ENCODE measurements at places on chromosomes 6 and 20.
A peak's percentile ranks its signal among the peaks of the same experiment; 100 is the strongest.

- DNase-seq = no peak
Observed at GRCh38 chr6:89637960-89638319, 607 bp downstream of the LYRM2 start.

- no peak for DNase-seq
Observed at GRCh38 chr6:163572612-163573011, 158.1 kb downstream of the QKI start.

- DNase-seq = no peak
Observed at GRCh38 chr20:24588047-24588635, 118.7 kb downstream of the SYNDIG1 start.

DNA sequence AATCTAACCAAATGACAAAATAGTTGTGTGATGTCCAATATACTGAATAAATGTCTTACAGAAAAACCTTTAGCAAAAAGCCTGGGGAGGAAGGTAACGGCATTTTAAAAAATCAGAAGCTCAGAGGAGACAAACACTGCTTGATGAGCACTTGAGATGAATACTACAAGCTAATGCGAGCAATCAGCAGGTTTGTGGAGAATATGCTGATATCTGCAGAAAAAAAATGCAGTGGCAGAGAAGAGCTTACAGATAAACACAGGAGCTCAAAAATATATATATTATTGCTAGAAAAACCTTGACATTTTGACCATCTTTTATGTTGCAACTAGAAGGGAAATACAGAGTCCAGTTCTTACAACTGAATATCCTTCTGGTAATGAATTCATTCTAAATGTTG is 972.7 kb downstream of the KIF16B start:
- no peak for DNase-seq

DNA sequence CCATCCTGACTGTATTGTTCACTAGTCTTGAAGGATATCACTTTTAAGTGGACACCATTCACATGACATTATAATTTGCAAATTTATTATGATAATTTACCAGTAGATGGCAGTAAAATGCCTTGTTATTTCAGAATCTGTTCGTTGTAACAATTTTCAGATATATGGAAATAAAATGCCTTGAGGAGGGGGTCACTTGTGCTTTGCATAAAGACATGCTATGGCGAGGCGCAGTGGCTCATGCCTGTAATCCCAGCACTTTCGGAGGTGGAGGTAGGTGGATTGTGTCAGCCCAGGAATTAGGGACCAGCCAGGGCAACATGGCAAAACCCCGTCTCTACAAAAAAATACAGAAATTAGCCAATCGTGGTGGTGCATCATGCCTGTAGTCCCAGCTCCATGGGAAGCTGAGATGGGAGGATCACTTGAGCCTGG is 9.0 kb upstream of the NCOA6 start:
- DNase-seq = peak; percentile 56

- DNase-seq = peak; percentile 10
Observed at GRCh38 chr6:25788305-25788922, 33.9 kb downstream of the SLC17A4 start.

Data from tongue (tissue), 3 donors.